Stimulated activated CD8-positive, alpha-beta memory T cell treated with anti-CD3 and anti-CD28 coated beads, Interleukin-2, amount 100 ng/mL, for 48 hours (primary cell): ENCODE measurements at places on chromosomes 12 and 14.
A peak's percentile ranks its signal among the peaks of the same experiment; 100 is the strongest.

DNA sequence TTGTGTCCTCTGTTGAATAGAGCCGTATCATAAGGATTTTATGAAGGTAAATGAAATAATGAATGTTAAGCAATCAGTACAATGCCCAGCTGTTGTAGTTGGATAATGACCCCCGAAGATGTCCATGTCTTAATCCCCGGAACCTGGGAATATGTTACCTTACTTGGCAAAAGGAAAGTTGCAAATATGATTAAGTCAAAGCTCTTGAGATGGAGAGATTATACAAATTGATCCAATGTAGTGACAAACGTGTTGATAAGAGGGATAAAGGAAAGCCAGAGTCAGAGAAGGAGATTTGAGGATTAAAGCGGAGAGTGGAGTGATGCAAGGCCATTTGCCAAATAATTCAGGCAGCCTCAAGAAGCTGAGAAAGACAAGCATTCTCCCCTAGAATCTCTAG is 19.2 kb upstream of the MGAT4C start:
- DNase-seq = no peak

DNA sequence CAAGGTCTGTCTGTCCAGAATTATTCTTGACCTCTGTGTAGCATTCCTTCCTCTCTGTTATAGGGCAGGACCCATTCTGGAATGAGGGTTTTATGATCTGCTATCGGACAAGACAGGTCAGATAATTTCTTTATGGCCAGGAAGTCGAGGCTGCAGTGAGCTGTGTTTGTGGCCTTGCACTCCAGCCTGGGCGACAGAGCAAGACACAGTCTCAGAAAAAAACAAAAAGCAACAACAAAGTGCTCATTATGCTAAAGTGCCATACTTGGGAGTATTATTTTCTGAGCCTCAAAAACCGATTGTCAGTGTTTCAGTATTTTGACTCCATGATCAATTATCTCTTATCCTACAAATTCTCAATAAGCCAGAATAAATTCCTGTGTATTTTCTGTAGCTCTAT is 4.1 kb downstream of the CIPC start:
- no peak for DNase-seq

DNA sequence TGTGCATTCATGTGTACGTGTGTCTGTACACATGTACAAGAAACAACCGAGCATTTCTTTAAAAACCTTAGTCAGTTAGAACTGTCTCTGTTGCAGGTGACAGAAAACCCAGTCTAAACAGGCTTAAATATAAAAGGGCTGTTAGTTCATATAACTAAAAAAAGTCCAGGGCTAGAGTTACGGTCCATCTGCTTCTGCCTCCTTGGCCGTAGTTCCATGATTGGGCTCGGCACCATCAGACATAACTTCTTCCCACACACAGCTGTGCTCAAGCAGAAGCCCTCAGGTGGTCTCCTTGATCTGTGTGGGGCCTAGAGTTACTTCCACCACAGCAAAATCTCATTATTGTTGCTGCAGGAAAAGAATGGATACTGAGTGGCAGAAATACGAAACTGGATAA is 34.6 kb downstream of the CKB start:
- DNase-seq = no peak

- DNase-seq = no peak
Observed at GRCh38 chr14:105908481-105908911, 382.1 kb downstream of the TMEM121 start.

- DNase-seq = no peak
Observed at GRCh38 chr14:60301685-60302084, 52.7 kb downstream of the PPM1A start.

GRCh38 chr12:10901427-10901826 is 7.9 kb downstream of the TAS2R13 start:
- DNase-seq = no peak

- no peak for DNase-seq
Observed at GRCh38 chr14:36474593-36474992, 45.4 kb downstream of the NKX2-1 start.

- DNase-seq = no peak
Observed at GRCh38 chr12:34342048-34342447, 319.8 kb downstream of the ALG10 start.

- no peak for DNase-seq
Observed at GRCh38 chr12:12608557-12608957, 3.1 kb upstream of the CREBL2 start.

GRCh38 chr14:51972566-51972965 is 16.8 kb upstream of the RTRAF start:
- no peak for DNase-seq

- no peak for DNase-seq
Observed at GRCh38 chr12:109358154-109358869, 10.6 kb downstream of the MYO1H start.

- no peak for DNase-seq
Observed at GRCh38 chr12:67773896-67774295, 125.4 kb downstream of the DYRK2 start.

DNA sequence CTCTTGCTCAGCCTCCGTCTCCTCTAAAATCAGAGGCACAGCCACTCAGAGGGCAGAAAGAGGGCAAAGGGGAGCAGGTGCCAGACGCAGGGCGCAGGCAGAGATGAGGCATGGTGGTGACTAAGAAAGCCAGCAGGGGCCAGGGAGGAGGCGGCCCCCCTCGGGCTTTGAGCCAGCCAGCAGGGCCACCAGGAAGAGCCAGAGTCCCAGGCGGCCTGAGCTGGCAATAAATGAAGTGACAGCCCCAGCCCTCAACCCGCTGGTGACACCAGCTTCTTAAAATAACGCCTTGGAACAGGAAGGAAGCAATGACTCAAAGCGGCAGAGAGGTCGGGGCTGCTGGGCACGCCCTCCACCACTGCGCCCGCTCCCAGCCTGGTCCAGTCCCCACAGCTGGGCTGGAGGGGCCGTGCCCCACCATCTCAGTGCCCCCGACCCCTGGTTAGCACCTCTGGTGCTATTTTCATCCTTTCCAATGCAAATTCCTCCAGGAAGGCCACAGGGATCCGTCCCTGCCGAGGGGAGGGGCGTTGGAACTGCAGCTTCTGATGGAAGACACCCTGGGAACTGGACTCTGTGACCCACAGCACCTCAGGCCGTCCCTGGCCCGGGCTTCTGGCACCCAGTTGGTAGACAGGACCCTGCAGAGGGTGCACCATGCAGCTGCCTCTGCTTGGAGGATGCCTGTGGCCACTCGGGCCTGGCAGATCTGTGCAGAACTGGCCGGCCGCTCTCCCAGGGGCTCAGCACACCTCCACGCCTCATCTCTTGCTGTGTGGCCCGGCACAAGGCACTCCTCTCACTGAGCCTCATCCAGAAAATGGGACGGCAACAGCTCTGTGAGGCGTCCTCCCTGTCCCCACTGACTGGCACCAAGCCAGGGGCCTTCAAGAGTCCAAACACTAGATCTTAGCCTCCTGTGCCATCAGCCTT is 113.7 kb downstream of the NCOR2 start:
- DNase-seq = peak; percentile 70

DNA sequence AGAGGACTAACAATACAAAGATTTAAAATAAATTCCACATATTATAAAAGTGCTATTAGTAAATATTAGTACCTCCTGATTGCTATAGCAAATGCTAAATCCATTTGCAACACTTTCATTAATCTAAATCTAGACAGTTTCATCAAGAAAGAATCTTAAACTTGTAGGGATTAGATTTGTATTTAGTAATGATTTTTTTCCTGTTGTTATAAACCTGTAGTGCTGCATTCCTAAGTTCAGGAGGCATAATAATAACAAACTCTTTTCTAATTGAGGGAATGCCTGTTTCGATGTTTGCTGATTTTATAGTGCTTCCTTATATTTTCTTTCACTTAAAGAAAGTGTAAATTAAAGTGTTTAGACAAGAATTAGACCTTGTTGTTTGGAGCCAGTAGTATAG is 166.1 kb downstream of the FOXA1 start:
- DNase-seq = no peak

DNA sequence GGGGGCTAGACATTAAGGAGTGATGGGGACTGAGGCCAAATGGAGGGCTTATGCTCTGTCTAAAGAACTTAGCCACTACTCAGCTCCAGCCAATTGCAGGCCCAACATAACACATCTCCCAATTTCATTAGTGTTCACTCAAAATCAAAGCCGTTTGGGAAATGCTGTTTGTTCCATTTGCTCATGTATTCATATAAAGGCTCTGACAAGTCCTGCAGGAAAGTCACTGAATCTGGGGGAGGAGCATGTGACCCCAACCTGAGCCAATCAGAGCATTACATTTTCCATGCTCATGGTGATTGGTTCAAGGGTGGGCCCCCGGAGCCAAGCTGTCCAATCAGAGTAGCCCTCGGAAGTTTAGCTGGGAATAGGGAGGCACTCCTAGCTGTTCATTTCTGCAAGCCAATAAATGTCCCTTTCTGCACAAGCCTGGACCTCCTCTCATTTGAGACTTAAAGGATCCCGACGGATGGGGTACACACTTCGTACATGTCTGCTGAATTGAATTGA is 20.9 kb downstream of the SDSL start:
- no peak for DNase-seq

GRCh38 chr14:91931478-91932088 is 15.9 kb downstream of the FBLN5 start:
- no peak for DNase-seq

GRCh38 chr12:67890726-67891258 is 98.5 kb upstream of the IFNG-AS1 start:
- no peak for DNase-seq

GRCh38 chr14:65805113-65805473 is 392.6 kb downstream of the FUT8 start:
- no peak for DNase-seq

DNA sequence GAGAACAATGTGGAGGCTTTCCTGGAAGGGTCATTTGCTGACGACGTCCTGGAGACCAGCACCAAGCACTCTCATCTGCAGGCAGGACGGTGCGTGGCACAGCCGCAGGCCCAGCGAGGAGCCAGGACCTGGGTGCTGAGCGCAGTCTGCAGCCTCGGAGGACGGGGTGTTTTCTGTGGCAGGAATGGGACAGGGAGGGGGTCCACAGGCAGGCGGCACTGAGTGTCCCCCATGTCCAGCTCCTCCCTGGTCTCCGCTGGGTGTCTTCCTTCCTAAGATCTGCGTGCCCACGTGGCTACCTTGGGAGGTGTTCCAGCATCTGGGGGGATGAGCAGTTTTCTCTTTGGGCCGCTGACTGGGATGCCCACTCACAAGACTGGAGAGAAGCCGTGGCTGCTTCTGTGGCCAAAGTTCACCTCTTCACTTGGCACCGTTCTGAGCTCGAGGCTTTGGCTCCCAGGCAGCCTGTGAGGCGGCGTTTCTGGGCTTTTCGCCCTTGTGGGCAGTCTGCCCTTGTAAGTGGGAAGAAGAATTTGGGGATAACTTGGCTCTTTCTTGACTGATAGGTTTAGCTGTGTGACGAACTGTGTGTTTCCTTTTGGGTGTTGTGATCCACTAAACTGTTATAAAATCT is 72.2 kb downstream of the NOC4L start:
- no peak for DNase-seq

- no peak for DNase-seq
Observed at GRCh38 chr14:73833530-73834260, 17.9 kb upstream of the PTGR2 start.

GRCh38 chr14:74732387-74732786 is 19.4 kb downstream of the FCF1 start:
- DNase-seq = no peak

GRCh38 chr12:92041742-92042141 is 103.9 kb downstream of the BTG1 start:
- DNase-seq = no peak

GRCh38 chr14:95662376-95663186 is 23.6 kb upstream of the TCL1B start:
- no peak for DNase-seq

DNA sequence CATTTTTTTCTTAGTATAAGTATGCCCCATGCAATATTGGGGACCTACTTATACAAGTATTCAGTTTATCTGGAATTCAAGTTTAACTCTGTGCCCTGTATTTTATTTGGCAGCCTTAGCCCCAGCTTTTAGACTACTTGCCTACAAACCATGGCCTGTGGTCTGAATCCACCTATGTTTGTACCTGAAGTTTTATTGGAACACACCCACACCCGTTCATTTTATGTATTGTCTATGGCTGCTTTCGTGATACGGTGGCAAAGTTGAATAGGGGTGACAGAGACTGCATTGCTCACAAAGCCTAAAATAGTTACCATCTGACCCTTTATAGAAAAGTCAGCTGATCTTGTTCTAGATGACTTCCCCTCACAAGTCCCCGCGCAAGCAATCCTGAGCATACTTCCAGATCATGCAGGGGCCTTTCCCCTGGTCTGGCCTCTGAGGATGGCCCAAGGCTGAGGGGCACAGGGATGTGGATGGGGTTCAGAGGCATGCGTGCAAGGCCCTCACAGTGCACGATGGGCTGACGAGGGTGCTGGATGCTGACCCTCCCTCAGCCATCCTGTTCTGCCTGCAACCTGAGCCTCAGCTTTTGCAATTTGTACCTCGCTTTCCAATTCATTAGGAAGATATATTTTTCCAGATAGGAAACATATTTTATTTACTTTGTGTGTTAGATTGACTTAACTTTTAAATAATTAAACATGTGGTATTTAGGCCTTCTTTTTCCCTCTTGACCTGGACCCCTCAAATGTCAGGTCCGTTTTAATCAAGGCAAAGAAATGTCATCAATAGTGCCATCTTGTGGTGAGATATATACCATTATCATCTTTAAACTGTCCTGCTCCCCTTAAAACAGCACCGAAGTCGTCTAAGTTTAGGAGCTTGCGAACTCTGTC is 527.3 kb upstream of the CCDC196 start:
- no peak for DNase-seq
